ENCODE measurements at places on chromosomes 3 and 15.
A peak's percentile ranks its signal among the peaks of the same experiment; 100 is the strongest.

- DNase-seq: peak; percentile 27
These were observed 9.7 kb upstream of the SCAANT1 start for GRCh38 chr3:63921741-63922482.

GRCh38 chr15:90765531-90765930 is 48.4 kb downstream of the BLM start:
- no peak for DNase-seq

GRCh38 chr15:61951949-61952348 is 108.3 kb downstream of the VPS13C start:
- DNase-seq: peak; percentile 5

- DNase-seq: no peak
These were observed 23.0 kb upstream of the UBE2Q2 start for GRCh38 chr15:75820206-75820605.

DNA sequence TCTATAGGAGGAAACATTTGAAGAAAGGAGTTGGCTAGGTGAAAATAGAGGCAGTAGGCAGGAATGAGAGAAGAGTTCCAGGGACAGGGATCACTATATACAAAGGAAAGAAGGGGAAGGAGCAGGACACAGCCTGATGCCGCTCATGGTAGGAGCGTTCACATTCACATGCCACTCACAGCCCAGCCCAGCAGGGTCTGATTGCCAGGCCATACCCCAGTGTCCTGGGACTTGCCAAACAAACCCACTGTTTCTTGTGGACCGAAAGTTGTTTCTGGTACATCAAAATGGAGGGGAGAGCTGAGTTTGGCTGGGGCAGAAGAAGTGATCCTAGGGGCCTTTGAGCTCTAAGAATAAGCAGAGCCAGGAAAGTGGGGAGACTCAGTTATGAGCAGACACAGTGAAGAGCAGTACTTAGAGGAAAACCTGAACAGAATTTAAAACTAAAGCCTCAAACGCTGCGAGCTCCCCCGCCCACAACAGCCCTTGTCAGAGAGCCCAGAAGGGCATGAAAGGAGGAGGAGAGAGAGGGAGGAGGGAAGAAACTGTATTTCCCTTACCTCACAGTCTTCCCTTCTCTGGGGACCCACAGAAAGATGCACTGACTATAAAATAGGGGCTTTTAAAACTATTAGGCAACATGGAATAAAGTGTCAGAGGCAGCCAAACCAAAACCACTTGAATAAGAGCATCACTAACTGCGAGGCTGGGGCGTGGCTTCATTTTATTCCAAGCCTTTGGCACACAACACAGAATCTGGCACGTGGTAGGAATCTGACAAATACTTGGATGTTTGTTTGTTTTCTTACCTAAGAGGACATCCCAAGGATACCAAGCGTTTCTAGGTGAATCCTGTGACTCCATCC is 129.0 kb downstream of the RPL22L1 start:
- DNase-seq: peak; percentile 90

DNA sequence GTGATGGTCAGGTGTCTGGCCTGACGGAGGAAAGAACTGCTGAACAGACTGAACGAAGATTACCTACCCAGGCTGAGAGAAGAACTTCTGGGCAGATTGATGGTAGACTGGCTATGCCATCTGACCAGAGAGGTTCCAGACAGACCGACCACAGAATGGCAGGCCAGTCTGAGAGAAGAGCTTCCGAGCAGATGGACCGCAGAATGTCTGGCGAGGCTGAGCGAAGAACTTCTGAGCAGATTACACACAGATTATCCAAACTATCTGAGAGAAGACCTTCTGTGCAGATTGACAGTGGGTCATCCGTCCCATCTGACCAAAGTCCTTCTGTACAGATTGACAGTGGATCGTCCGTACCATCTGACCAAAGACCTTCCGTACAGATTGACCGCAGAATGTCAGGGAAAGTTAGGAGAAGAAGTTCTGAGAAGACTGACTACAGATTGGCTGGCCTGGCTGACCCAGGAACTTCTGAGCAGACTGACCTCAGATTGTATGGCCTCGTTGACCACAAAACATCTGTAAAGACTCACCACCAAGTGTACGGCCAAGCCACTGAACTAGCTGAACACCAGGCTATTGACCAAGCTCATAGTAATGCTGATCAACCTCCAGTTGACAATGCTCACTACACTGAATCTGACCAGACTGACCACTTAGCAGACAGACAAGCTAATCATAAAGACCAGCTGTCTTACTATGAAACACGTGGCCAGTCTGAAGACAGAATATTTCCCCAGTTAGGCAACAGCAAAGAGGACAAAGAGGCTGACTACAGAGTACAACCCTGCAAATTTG is 812 bp downstream of the TEX55 start:
- DNase-seq: no peak

GRCh38 chr3:187567021-187567420 is 103.2 kb downstream of the SST start:
- no peak for DNase-seq

- DNase-seq: no peak
These were observed 31.1 kb downstream of the SLC28A1 start for GRCh38 chr15:84915606-84915958.

DNA sequence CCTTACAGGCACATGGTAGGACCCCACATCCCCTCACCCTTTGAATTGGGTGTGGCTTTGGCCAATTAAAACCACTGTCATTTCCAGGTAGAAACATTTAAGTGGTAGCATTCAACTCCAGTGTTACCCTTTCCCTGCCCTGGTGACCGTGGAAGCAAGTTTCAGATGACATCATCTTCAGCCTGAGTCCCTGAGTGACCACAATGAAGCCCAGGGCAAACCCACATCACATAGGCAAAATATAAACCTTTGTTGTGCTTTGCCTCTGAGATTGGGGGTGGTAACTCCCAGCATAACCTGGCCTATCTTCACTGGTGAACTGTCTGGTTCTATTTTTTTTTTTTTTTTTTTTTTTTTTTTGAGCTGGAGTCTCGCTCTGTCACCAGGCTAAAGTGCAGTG is 404.0 kb upstream of the WNT5A start:
- no peak for DNase-seq

GRCh38 chr15:37208146-37209040 is 108.0 kb upstream of the MEIS2 start:
- no peak for DNase-seq

DNA sequence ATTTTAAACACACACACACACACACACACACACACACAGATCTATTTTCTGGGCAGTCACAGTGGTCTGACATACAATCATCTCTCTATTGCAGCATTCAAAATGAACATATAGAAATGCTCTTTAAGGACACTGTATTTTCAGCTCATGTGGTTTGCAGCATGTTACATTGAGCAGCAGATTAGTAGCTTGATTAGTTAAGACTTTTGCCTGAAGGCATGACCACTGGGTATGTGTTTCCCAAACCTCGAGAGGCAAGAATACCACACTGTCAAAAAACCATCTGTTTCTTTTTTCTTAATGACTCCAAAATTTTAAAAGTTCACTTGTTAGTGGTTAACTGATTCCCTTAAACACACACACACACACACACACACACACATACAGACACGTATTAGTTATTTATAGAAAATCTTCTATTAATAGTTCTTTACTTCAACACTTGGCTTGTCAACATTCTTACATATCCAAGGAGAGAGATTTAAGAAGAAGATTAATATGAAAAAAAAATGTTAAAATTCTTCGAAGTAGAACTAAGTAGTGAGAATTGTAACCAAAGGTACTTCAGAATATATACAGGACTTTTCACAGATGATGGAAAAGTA is 518.2 kb downstream of the CADM2 start:
- DNase-seq: no peak

DNA sequence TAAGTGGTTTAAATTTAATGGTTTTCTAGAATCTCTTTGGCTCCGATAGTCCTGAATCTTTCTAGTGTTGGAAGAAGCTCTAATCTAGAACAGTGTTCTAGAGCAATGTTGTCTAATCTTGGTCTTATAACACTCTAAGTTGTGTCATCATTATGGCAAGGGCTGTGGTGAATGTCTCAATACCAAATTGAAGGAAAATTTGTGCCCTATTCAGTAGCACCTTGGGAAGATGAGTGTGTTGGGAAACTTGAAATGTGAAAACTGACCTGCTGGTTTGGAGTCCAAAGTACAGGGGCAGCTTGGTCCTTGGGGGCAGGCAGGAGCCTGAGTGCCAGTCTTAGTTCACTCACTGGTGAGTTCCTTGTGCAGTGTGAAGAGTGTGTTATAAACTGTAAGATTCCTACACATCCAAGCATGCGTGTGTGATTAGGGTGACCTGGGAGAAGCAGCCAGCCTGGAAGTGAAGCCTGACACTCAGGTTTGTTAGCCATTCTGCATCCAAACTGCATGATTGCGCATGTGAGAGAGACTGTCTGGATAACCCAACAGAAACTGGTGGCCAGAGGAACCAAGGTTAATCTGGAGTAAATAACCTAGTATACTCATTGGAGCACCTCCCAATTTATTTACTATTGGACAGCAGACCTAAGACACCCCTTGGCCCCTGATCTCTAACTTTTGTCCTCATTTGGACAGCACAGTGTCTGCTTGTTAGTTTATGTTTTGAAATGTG is 14.6 kb downstream of the ZNF592 start:
- no peak for DNase-seq

DNA sequence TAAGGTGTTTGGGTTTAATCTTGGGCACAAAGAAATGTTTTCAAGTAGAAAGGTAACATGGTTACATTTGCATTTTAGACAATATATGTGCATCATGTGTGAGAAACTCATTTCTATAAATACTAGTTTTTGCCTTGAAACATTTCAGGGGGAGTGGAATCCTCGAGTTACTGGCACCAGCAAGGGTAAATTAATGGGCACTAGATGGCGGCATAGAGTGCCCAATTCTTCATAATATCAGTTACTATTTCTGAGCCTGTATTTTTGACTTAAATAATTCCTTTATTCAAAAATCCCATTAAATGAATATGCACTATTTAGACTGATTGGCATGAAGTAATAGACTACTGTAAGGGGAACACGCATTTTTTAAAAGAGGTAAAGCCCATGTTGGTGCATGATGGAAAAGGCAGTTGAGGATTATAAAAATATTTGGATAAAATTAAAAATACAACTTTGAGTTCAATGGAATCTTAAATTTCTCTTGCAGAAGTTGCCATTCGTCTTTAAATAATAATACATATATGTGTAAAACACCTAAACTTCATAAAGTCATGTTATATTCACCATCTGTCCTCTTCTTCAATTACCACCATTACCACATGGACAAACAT is 106.3 kb downstream of the ZBTB20 start:
- DNase-seq: peak; percentile 67

DNA sequence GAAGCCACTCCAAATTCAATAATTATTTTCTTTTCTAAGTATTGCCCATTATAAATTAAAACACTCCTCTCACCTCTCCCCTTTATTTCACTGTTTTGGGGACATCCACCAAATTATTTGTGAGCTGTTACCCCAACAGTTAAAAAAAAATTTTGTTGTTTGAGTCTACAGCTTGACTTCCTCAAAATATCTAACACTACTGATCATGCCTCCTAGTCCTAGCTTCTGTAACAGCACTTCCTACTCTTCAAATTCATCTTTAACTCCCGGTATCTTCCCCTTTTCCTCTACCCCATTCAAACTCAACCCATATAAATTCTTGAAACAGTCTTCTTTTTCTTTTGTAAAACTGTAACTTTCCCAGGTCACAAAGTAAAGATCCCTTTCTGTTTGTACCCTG is 15.9 kb downstream of the PARL start:
- no peak for DNase-seq

- no peak for DNase-seq
These were observed 26.5 kb downstream of the KNG1 start for GRCh38 chr3:186743666-186744065.
